ENCODE measurements at places on chromosomes 11 and 22. TPM values are rescaled to one million over a fixed set of nuclear protein-coding genes. Genes with fewer than 3 reads are reported as not detected.

PNPLA5 gene
- total RNA-seq = not detected

HMOX1 gene
- 2.8 TPM for total RNA-seq

DNA sequence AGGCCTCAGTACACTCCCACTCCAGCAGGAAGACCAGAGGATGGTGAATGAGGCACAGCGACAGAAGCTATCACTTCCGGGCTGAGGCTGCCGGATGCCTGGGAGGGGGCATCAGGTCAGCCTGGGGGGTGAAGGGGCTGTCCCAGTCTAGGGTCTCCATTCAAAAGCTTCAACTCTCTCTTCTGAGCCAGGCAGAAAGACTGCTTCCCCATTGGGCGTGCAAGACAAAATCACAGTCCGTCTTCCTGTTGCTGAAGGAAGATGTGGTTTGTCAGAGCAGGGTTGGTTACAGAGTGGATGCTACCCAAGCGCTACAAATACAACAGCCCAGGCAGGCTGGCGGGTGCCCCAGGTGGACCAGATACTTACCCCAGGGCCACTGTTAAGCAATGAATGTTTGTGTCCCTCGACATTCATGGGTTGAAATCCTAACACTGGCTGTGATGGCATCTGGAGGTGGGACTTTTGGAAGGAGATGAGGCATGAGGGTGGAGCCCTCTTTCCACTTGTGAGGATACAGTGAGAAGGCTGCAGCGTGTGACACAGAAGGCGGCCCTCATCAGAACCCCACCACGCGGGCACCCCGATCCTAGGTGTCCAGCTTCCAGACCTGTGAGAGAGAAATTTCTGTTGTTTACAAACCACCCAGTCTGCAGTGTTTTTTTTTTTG lies 12.0 kb downstream of the UPK3A start:
- H3K27ac ChIP-seq = peak overlapping the region; percentile 42
- H3K4me3 ChIP-seq = no peak overlapping the region
- peaks cover 13% of the 10 kb centered on the region for H3K4me1 ChIP-seq
- no peaks in the 10 kb centered on the region for H3K36me3 ChIP-seq
- H3K27me3 ChIP-seq = no peaks in the 10 kb centered on the region

ANO3 gene
- not detected for total RNA-seq

BEST1 gene
- 0.48 TPM for total RNA-seq

- H3K4me1 ChIP-seq = no peaks in the 10 kb centered on the region
- no peak for DNase-seq
- no peak overlapping the region for H3K4me3 ChIP-seq
- H3K27me3 ChIP-seq = peaks cover 14% of the 10 kb centered on the region
- no peak overlapping the region for H3K27ac ChIP-seq
These were observed 66.7 kb upstream of the NECTIN1 start for GRCh38 chr11:119795690-119796089.

- no peak for DNase-seq
- H3K36me3 ChIP-seq = no peaks in the 10 kb centered on the region
- peaks cover 28% of the 10 kb centered on the region for H3K27me3 ChIP-seq
- no peaks in the 10 kb centered on the region for H3K4me1 ChIP-seq
- no peak overlapping the region for H3K4me3 ChIP-seq
- no peak overlapping the region for H3K27ac ChIP-seq
These were observed 295.9 kb downstream of the MIAT start for GRCh38 chr22:26953012-26953883.

DNA sequence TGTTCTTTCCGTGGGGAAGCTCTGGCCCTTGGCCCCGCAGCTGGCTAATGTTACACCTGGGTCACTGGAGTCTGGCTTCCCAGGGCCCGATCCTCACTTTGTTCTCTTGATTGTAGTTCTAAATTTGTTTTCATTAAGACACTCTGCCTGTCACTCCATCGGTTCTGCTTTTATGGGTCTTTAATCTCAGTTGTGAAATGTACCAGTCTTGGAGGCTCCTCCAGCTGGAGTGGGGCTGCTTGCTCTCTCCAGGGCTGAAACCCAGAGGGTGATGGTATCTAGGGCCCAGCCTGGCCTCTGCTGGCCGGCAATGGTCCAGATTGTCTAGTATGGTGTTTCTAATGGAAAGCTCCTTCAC lies 352.9 kb downstream of the TENM4 start:
- no peaks in the 10 kb centered on the region for H3K27me3 ChIP-seq
- no peak for DNase-seq
- no peaks in the 10 kb centered on the region for H3K4me1 ChIP-seq
- no peaks in the 10 kb centered on the region for H3K36me3 ChIP-seq
- H3K4me3 ChIP-seq = no peak overlapping the region

DNA sequence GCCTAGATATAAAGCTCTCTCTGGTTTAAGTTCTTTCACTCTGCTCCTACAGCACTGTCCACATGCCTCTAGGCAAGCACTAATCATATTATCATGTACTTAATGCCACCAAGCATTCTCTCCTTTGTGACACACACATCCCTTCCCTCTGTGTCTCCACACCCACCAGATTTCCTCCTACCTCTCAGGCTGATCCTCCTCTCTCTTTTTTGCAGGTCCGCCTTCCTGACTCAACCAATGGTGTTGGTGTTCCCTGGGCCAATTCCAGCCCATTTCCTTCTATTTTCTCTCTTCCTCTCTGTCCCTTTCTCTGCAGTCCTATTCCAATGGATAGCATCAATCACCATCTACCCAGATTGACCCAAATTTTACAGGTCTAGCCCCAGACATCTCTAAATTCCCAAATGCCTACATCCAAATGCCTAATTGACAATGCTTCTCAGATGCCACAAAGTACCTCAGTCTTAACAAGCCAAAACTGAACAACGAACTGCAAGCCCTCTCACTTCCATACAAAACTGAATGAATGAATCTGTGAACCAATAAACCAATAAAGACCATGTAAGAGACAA lies 504 bp upstream of the ZNF215 start:
- peak overlapping the region; percentile 77 for H3K4me3 ChIP-seq
- no peak overlapping the region for H3K27ac ChIP-seq
- H3K27me3 ChIP-seq = peaks cover 48% of the 10 kb centered on the region
- DNase-seq = no peak

PLAAT2 gene
- 0.44 TPM for total RNA-seq
